NCI-H146 (cell line): ENCODE measurements at places on chromosomes 7 and 10.

DNA sequence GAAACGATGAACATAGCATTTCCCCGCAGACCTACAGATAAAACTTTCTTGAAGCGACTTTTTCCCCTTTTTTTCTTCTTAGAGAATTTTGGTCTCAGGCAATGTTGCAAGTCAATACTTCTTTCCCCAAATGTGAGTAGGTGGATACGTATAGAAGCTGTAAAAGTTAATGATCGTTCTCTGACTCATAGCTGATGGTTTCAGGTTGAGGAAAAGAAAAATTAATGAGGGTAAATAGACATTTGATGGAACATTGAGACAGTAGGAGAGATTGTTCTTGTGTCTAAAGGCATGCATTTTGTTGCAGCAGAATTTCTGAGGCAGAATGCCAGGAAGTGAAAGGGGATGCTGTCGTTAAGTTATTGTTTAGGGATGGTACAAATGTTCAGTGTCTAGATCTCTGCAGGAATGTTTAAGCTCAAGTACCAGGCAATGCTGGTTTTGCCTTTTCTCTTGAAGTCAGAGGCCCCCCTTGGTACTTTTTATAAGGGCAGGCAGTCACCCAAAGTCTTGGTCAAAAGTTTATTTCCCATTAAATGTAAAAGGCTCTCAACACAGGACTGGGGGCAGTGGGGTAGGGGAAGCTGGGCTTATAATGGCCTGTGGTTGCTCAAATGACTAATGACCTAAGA is 9.3 kb downstream of the TCF7L2 start:
- no peak for DNase-seq

GRCh38 chr7:99359465-99360154 is 14.9 kb upstream of the ARPC1B start:
- no peak for DNase-seq

- DNase-seq, result peak; percentile 10
Observed at GRCh38 chr7:152145853-152146466, 120.5 kb downstream of the GALNT11 start.

DNA sequence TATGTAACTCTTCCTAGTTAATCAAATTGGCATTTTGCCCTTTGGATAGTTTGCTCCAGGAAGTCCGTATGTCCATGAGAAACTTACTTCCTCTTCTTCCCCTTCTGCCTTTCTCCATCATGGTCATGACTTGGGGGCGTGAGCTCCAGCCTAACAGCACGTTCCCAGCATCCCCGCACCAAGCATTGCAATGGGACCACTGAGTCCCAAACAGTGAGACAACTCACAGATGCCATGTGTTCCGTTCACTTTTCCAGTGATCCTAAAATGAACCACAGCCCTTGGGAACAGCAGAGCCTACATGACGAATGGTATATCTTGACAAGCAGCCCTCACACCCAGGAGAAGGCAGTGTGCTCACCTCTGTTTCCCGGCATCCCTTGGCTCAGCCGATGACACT is 10.7 kb downstream of the BTBD16 start:
- DNase-seq, result no peak

GRCh38 chr7:80330434-80330833 is 181.4 kb downstream of the GNAT3 start:
- no peak for DNase-seq

DNA sequence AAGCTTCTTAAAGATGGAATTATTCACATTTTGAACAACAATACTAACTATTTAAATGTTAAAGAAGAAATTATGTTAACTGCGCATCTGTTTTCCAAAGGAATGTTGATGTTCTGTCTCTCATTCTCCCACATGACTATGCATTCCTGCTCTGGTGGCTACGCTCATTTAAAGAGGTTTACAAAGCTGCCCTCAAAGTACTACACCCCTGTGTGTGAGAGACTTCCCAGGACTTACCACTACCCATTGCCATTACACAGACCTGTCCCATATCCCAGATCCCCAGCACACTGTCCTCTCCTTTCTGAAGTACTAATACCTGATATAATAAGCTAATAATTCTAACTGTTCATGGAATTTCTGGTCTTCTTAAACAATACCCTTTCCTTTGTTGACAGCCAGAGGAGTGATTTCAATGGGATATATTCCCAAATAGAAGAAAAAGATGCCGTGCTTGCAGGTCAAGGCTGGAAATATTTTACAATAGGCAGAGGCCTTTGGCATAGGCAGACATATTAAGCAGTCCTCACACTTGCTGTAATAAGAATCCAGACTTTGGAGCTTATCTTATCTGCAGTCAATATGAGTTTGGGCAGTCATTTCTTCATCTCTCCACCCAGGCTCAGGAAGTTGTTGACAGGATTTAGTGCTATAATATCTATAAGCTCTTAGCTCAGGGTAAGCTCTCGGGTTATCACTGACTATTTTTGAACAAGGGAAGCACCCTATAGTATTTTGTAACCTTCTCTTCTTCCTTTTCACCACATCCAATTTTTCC is 12.2 kb downstream of the LIPF start:
- DNase-seq, result no peak

GRCh38 chr10:24589265-24589664 is 134.4 kb downstream of the ARHGAP21 start:
- DNase-seq, result no peak

DNA sequence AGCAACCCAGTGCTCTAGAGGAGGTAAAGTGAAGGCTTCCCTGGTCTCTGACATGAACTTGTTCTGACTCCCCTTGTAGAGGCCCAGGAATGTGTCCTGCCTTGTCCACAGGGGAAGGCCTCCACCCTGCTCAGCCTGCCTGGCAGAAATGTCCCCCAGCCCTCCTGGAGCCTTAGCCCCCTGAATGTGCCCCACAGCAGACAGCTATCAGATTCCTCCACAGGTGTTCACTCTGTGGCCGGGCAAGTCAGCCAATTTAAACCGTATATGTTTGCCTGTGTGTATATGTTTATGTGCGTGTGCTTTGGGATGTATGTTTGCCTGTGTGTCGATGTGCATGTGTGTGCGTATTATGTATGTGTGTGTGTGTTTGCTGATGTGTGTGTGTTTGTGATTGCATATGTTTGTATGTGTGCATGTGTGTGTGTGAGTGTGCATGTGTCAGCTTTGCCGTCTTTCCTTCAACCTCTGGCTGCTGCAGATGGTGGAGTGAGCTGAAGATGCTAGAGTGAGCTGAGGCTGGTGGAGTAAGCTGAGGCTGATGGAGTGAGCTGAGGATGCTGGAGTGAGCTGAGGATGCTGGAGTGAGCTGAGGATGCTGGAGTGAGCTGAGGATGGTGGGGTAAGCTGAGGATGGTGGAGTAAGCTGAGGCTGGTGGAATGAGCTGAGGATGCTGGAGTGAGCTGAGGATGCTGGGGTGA is 68.9 kb upstream of the ANTXRL start:
- no peak for DNase-seq

DNA sequence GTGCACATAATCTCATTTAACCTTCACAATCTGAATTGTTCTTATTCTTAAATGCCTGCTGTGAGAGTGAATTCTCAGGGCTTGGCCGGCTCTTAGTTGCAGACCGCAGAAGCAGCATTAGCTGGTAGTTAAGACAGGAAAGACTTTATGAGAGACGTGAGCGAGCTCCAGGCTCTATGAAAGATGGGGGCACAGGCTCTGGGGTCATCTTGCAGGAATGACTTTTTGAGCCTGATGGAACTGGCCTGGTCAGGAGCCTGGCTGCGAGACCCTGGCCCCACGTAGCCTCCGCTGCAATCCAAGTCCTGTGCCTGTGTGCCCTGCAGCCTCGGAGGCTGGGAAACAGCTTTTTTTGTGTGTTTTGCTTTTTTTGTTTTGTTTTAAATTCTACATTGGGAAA is 958.8 kb upstream of the ZNF722 start:
- DNase-seq, result no peak

- peak; percentile 83 for DNase-seq
Observed at GRCh38 chr7:141654551-141654950, 47.4 kb downstream of the DENND11 start.

DNA sequence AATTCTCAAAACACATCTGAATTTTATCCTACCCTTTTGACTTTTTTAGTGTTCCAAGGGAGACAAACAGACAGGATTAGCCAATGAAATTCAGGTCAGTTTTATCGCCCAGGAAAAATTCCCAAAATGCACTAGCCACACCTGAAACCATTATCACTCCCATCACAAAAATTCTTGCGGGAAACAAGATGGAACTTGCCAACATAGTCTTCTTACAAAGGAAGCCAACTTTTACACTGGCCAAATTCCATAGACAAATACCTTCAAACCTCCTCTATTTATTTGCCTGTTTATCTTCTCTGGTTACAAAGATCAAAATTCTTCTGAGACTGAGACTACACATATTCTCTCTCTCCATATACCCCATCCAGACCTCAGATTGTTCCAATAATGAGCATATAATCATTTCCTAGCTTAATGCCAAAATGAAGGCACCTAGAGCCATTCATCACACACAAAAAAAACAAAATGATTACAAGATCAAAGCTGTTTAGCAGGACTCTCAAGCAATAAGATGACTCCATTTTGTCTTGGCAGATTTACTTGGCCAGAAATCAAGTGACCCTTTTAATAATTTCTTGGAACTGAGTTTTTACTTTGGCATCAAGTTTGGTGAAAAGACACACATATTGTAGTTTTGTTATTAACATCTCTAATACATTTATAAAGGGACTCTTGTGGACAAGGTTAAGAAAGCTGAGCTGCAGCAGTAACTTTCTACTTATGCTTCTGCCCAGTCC is 30.2 kb downstream of the MET start:
- no peak for DNase-seq

- no peak for DNase-seq
Observed at GRCh38 chr10:49749144-49749543, 13.0 kb downstream of the OGDHL start.

GRCh38 chr10:71581376-71581775 is 138.2 kb downstream of the C10orf105 start:
- DNase-seq, result no peak

GRCh38 chr10:90916392-90917237 is 4.3 kb downstream of the ANKRD1 start:
- DNase-seq, result no peak

DNA sequence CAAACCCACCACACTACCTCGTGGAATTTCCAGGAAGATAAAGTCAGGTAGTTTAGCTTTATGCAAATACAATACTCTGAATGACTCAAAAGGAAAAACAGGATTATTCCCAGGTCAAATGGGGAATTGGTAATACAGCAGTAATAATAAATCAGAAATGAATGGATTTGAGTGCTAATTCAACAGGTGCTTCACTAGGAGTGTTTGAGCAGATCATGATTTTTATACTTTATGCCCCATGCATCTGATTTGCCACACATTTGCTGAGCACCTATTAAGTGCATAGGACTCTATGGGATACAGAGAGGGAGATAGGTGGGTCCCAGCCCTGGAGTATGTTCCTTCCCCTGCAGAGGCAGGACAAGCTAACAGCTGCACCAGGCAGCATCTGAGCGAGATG is 381.4 kb upstream of the PODXL start:
- no peak for DNase-seq

GRCh38 chr7:138460176-138460648 is at the start of gene TRIM24:
TSS of gene TRIM24 (plus strand) at chr7:138460259. CDS start at chr7:138460549, 290 bp downstream.
- DNase-seq, result peak; percentile 99

- DNase-seq, result no peak
Observed at GRCh38 chr10:84634636-84635035, 306.2 kb downstream of the CCSER2 start.

DNA sequence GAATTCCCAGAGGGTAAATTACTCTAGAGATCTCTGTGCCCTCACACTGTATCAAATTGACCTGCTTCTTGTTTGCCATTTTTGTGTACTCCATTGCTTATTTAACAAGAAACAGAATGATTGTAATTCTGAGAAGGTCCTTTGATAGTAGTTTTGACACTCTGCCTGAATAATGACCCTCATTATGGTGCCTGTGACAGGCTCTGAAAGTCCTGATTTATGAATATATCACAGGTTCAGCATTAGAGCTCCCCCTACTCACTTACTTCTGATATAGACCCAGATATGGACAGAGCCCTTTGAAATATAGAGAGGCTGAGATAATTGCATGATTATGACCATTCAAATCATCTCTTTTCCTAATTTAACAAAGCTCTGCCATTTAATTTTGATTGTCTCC is 465.2 kb downstream of the MDFIC start:
- no peak for DNase-seq

GRCh38 chr7:94972296-94972695 is 64.9 kb downstream of the PPP1R9A start:
- peak; percentile 1 for DNase-seq
